ACHN (cell line): ENCODE measurements at places on chromosomes 4 and X.

DNA sequence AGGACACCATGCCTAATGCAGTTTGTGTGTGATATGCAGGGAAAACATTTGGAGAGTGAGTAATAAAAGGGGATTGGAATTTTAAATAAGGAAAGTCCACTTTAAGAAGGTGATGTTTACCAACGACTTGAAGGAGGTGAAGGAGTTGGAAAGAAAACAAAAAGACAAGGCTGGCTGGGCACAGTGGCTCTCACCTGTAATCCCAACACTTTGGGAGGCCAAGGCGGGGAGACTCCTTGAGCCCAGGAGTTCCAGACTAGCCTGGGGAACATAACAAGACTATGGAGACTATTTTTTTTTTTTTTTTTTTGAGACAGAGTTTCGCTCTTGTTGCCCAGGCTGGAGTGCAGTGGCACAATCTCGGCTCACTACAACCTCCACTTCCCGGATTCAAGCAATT lies 11.0 kb downstream of the NDUFB11 start:
- DNase-seq, result no peak

DNA sequence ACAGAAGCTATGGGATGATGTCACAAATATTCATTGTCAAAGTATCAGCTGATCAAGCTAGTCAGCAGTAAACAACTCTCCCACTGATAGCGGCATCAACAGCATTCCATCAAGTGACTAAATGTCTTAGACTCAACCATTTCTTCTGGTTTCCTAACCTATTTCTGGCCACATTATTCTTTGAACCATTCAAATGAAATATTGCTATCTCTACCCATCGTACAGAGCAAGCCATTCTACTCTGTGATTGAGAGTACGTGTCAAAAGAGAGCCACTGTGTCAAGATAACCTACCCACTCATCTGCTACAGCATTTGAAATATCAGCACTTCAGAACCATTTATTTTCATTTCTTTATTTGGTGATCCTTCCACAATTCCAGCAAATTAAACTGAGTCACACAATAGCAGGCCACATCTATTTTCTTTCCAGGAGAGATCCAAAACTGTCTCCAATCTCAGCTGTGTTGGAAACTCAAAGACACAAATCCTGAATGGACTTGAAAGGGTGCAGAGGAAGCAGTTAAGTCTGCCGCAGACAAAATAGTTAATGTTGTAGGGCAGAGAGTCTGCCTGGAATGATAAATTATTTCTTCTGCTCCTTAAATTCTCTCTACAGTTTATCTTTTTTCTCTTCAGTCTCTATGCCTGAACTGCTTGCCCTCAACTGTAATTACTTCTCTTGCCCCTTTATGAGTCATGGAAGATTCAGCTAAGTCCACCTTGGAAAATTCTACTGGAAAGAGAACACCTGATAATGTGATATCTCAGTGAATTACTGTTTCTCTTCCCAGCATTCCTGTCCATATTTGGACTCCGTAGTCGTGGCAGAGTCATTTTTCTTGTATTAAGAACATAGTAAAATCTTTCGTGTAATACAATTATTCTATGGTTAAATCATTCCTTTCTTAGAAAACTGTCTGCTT lies 364.8 kb downstream of the PDGFC start:
- DNase-seq, result no peak

GRCh38 chr4:627347-628125 lies 2.2 kb downstream of the PDE6B start:
- DNase-seq, result no peak

- peak; percentile 30 for DNase-seq
Observed at GRCh38 chr4:23717528-23718248, 172.2 kb downstream of the PPARGC1A start.

GRCh38 chr4:185036019-185036418 lies 17.7 kb downstream of the HELT start:
- DNase-seq, result no peak

DNA sequence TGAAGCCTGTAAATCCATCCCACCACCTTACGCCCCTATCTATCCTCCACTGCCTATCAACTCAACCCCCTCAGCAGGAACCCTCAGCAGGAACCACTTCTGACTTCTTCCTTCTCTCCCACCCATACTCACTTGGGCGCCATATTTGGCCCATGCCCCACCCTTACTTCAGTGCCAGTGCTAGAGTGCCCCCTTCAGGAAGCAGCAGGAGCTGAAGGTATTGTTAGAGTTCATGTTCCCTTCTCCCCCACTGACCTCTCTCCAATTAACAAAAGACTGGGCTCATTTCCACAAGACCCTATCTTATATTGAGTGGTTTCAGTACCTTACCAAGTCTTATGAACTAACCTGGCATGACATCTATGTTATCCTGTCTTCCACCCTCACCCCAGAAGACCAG lies 363.1 kb upstream of the SLIT2 start:
- no peak for DNase-seq

- DNase-seq, result peak; percentile 74
Observed at GRCh38 chr4:90357117-90357710, 230.0 kb downstream of the CCSER1 start.

GRCh38 chr4:59971952-59972351 lies 1228.2 kb upstream of the ADGRL3 start:
- no peak for DNase-seq

DNA sequence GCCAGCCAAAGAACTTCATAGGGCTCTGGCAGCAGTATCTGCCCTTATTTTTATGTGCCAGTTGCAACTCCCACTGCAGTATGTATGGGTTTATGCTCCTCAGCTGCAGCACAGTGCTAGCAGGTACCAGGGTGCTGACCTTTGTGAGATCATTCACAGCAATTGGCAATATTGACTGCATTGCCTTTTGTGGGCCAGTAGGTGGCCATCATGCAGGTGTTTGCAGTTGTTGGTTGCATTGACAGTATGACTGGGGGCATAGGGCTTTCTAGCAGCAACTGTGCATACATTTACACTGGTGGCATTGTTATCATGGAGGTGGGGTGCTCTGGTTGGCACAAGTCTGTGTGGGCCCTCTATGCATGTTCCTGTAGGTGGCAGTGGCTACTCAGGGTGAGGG lies 42.5 kb downstream of the FAAH2 start:
- no peak for DNase-seq

GRCh38 chr4:101835121-101835904 lies 44.8 kb downstream of the BANK1 start:
- DNase-seq, result peak; percentile 18

DNA sequence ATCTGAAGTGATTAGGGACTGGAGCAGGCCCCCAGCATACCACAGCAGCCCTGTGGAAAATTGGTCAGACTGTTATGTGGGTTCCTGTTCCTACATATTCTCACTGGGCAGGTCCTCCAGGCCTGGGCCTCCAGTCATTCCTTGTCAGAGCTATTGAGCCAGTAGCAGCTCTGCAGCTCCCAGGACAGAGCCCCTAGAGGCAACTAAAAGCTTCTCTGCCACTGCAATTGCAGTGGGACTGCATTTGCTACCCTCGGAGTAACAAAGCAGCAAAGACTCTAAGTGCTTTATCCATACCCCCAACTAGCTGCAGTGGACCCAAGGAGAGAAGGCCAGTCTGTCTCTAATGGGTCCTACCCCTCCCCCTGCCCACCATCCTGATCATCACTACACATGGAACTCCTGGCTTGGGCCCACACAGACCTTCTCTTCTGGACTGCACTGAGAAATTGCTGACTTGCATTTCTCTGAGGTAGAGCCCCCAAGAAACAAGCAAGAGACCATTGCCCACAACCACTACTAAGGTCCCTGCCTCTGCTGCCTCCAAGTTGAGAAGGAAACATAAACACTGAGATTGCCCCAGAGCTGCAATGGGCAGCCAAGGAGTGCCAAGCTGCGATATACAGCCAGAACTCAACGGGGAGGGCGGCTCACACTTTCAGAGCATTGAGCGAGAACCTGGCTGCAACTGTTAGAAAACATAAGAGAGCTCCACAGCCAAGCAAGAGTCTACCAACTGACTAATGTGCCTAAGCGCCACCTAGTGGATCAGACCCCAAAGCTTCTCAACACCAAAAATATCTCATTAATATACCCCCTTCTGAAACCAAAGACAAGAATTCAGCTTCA lies 738.7 kb upstream of the NDST4 start:
- DNase-seq, result peak; percentile 49

GRCh38 chrX:110004731-110005369 lies 1.9 kb downstream of the TMEM164 start:
- no peak for DNase-seq

- DNase-seq, result no peak
Observed at GRCh38 chrX:68830419-68831404, 1.9 kb downstream of the EFNB1 start.

DNA sequence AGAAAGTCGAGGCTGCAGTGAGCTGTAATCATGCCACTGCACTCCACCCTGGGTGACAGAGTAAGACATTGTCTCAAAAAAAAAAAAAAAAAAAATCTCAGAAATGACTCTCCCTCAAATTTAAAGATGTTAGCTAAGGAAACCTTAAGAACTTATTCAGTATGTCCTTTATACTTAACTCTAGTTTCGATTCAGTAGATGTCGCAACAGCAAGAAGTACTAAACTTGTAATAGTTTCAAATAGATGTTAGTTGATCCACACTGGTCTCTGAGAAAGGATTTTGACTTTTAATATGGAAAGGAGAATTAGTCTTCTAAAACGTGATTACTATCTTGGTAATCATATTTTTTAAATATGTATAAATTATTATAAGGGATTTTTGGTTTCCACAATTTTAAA lies 29.6 kb downstream of the NKX3-2 start:
- DNase-seq, result no peak

- DNase-seq, result no peak
Observed at GRCh38 chr4:168453146-168453545, 27.1 kb downstream of the DDX60L start.

- DNase-seq, result no peak
Observed at GRCh38 chr4:176834531-176834930, 41.8 kb upstream of the VEGFC start.

DNA sequence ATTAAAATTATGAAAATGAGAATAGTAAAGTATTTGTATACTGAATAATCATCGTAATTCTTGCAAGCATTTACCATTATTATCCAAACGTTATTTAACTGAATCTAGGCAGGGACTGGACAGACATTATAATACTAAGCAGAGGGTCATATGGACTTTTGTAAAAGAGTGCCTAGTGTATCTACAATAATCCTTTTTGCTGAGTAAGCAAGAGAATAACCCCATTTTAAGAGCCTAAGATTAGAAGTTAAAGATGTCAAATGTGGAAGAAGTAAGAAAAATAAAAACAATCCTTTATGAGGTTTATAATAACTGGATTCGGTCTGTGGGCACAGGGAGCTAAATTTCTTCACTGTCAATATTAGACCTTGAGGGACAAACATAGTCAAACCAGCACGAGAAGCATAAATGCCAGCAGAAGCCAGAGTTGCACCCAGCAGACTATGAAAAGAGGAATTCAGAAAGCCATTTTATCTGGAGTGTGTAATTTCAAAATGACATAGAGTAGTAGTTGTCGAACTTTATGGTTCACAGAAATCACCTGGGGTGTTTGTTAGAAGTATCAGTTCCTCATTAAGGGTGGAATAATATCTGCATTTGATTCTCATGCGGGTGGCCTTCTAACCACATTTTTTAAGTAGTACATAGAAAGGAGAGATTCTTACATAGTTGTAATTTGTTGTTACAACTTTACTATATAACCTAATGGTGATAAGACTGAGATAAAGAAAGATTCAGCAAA lies 39.7 kb upstream of the DCLK2 start:
- no peak for DNase-seq

- no peak for DNase-seq
Observed at GRCh38 chr4:144574000-144574399, 72.0 kb upstream of the HHIP start.

- DNase-seq, result no peak
Observed at GRCh38 chr4:8694226-8694625, 101.7 kb downstream of the CPZ start.

DNA sequence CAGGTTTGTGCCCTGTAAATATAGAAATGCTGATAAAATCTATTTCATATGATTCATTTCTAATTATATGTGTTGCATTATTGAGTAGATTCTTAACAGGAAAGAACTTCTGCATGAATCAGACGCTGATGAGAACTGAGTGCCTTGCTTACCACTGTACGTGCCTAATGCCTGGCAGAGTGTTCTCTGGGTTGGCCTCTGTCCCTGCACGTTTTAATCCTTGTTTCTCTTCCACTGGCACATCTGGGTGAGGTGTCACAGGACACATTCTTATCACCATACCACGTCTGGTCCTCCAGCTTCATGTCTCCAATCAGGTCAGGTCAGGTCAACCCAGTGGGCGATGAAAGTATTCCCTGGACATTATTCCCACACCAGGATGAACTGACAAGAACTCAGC lies 53.6 kb downstream of the KLF3 start:
- DNase-seq, result no peak

DNA sequence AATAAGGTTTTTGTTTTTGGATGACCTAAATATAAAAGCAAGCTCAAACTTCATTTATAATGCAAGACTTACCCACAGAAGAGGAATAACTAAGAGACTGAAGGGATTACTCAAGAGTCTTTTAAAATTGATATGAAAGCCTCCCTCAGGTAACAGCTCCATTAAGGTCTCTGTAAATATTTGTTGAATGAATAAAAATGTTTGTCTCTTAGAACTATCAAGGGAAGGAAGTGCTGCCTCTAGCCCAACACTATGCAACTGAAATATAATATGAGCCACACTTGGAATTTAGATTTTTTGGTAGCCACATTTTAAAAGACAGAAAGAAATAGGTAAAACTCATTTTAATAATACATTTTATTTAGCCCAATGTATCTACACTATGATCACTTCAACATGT lies 127.8 kb downstream of the SH3RF1 start:
- no peak for DNase-seq

GRCh38 chrX:97234471-97235081 lies 350.9 kb downstream of the RPA4 start:
- no peak for DNase-seq

GRCh38 chr4:132297346-132297745 lies 851.7 kb upstream of the PCDH10 start:
- DNase-seq, result no peak

GRCh38 chr4:1318046-1318375 lies 28.3 kb downstream of the MAEA start:
- no peak for DNase-seq

- DNase-seq, result peak; percentile 39
Observed at GRCh38 chrX:15336023-15336413, 695 bp upstream of the PIGA start.

GRCh38 chrX:76850851-76851250 lies 423.3 kb downstream of the MAGEE1 start:
- DNase-seq, result no peak

- no peak for DNase-seq
Observed at GRCh38 chr4:55125763-55126541, 557 bp upstream of the KDR start.

DNA sequence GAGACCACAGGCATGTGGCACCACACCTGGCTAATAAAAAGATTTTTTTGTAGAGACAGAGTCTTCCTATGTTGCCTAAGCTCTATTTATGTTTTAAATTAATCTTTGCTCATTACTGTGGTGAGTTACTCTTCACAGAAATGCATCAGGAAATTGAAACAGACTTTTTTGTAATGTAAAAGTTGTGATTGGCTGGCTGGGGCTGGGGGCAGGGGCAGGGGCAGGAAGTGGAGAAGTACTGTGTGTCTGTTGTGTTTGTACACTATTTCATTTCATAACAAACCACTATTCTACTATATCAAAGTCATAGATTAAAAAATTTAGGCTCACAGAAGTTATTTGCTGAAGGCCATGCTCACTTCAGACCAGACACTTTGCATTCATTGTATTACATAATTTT lies 19.1 kb upstream of the ABRAXAS1 start:
- no peak for DNase-seq

- no peak for DNase-seq
Observed at GRCh38 chr4:121791481-121791880, 9.6 kb upstream of the EXOSC9 start.
